HT1080 (cell line): ENCODE measurements at places on chromosomes 1 and 21. TPM values are rescaled to one million over a fixed set of nuclear protein-coding genes. Genes with fewer than 3 reads are reported as not detected.

- DNase-seq, result no peak
These were observed 88.8 kb downstream of the DESI2 start for GRCh38 chr1:244741692-244742091.

DNA sequence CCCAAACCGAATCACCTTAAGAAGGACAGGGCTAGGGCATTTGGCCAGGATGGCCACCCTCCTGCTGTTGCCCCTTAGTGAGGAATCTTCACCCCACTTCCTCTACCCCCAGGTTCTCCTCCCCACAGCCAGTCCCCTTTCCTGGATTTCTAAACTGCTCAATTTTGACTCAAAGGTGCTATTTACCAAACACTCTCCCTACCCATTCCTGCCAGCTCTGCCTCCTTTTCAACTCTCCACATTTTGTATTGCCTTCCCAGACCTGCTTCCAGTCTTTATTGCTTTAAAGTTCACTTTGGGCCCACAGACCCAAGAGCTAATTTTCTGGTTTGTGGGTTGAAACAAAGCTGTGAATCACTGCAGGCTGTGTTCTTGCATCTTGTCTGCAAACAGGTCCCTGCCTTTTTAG lies 3.6 kb downstream of the BTG2 start:
- DNase-seq, result no peak

- no peak for DNase-seq
These were observed 60.7 kb downstream of the LRRC8D start for GRCh38 chr1:89881415-89882058.

DNA sequence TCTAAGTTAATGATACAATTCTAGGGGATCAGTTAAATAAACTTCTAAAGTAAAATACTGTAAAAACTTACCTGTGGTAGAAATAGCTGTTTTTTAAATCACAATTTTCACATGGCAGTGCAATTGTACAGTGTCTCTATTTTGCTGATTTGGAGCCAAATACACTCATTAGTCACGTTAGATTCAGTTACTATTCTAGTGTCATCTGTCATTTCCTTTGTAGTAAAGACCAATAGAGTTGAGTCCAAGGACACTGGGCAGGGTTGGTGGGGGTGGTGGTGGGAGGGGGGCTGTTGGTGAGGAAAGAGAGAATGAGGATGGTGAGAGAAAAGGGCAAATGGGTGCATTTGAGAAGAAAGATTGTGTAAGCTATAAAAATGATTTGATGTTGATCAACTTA lies 33.6 kb downstream of the CD55 start:
- DNase-seq, result peak; percentile 29

DNA sequence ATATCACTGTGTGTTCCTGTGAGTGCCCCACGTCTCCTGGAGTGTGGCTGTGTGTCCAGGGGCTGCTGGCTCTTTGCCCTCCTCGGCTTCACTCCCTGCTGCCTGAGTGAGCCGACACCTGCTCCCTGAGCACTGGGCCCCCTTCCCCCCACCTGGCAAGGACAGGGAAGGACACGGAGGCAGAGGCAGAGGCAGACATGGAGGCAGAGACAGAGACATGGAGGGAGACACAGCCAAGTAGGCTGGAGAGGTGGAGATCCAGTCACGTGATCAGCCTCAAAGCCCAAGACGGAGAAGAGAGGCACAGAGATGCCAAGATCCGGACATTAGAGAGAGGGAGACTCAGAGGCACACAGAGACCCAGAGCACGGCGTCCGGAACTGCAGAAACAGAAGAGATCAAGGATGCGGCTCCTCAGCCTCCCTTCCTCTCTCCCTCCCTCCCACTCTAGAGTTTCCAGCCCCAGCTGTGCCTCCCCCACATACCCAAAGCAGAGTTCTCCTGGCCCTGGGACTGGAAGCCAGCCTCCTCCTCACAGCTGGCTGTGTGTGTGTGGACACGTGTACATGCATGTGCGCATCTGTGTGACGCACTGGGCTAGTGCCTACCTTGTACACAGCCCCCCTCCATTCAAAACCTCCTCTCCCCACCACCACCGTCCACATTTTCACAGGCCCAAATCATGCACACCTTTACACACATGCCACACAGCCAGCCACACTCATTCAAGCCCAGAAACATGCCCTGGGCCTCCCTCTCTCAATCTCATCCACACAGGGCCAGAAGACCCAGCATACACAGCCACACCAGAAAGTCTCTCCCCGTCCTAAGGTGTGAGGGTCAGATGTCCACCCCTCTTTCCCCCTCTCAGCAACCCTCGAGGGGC lies 39.1 kb upstream of the WASF2 start:
- no peak for DNase-seq

- no peak for DNase-seq
These were observed 11.5 kb downstream of the ALDH4A1 start for GRCh38 chr1:18890706-18891425.

DNA sequence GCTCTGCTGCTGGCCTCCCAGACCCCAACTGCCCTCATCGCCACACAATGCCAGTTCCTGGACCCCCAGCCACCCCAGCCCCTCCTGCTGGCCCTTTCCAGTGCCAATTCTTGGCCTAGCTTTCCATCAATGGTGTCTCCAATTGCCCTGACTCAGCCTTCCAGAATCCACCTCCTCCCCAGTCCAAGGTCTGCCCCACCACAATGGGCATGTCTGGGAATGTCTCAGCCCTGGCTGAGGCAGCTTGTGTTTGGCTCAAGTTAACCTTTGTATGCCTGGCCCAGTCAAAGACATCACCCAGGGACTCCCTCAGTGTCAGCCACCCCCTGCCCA lies 16.4 kb downstream of the ALDH4A1 start:
- peak; percentile 43 for DNase-seq

GRCh38 chr1:228827019-228827418 lies 91.7 kb downstream of the RHOU start:
- no peak for DNase-seq

DNA sequence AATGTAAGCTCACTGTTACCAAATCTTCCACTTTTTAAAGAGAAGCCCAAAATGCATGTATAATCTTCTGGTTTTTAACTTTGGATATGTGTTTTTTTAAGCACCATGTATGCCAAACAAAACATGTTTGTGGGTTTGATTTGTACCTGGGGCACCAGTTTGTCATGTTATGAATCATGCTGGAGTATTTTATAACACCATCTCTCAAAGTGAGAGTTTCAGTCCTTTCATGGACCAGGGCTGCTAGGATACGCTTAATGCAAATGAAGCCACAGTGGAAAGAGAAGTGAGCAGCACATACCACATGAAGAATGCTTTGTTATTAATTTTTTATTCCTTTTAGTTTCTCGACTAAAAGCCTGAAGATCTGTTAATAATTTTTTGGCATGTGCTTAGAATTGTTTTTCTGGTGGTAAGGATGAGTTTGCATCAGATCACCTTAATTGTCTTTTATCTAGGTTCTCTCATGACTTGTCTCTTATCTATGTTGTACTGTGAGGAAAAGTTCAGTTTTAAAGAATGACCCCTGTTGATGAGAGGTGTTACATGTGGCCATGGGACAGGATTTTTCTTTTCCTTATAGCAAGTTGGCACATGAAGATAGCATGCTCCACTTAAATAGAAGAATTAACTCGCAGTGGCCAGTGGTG lies 2.0 kb upstream of the RABGAP1L start:
- no peak for DNase-seq

DNA sequence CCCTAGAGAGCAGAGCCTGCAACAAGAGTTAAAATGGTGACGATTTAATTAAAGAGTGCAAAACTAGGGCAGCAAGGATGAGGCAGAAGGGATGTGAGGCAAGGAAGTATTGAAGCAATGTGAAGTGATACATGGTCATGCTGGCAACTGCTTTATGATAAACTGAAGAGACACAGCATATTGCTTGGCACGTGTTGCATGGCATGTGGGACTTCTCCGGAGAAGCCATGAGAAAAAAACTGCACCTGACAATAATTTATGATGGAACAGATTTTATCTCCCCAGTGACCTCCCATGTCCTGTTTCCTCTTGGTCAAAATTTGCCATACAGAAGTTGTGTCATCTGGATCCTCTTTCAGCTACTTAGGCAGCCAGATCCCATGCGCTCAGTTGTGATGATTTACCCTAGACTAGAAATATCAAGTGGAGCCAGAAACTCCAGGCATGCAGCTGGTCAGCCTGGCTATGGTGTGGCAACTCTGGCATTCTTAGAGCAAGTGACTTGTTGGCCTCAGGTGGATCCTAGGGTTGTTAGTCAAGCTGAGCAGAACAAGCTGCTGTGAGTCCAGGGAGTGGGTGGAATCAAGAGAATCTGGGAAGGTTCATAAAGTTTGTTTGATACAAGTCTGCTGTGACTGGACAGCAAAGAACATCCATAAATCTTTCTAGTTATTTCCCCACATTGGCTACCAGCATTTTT lies 611.4 kb upstream of the USP24 start:
- DNase-seq, result no peak

GRCh38 chr1:2835650-2836159 lies 34.2 kb upstream of the TTC34 start:
- no peak for DNase-seq

GRCh38 chr1:212542761-212543187 lies 65.8 kb upstream of the ATF3 start:
- no peak for DNase-seq

- DNase-seq, result no peak
These were observed 428.7 kb downstream of the PLPP3 start for GRCh38 chr1:56150441-56151215.

DNA sequence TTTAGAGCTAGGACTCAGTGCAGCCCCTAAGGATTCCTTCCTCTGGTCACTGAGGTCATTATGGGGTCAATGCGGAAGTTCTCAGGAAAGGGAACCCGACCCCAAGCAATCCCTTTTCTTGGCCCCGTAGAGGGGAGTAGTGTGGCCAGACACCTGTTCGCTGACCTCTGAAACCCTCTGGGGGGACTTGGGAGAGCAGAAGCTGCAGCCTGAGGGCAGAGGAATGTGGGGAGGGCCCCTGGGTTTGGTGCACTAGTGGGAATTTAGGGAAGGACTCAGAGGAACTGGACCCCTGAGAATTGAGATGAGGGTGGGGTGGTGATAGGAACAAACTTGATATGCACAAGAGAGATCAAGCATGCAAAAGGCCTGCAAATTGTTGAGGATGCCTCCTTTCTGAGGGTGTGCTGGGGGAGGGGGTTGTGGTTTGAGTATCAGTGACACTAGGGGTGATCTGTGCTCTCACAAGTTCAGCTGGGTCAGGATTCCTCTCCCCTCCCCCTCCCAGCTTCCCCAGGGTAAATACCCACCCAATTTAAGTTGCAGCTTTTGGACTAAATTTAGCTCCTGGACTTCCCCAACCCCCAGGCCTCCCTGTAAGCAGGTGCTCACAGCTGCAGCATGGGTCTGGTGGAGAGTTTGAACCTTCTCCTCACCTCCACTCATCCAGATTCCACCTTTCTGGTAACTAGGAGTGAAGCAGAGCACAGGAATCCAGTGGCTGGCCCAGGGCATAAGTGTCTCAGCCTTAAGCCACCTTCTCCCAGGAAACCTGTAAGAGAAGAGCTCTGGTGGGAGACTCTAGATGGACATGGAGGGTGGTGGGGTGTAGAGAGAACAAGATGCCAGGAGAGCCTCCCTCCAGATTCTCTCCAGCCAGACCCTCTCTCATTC lies 13.5 kb downstream of the ADAMTSL4 start:
- no peak for DNase-seq

The CHTOP gene
- total RNA-seq, result 46.3 and 55.8 TPM in 2 replicates

The CELA2A gene
- not detected in 2 replicates for total RNA-seq

The KIF2C gene
- 69.9 and 75.6 TPM in 2 replicates for total RNA-seq

The PTGER3 gene
- 0.07 TPM in 1 of 2 replicates, not detected in the other for total RNA-seq

The KCNA3 gene
- total RNA-seq, result not detected in 2 replicates

The CSMD2 gene
- 2.1 and 2.3 TPM in 2 replicates for total RNA-seq

The LAMB3 gene
- 387 and 423 TPM in 2 replicates for total RNA-seq

The LORICRIN gene
- not detected in 2 replicates for total RNA-seq
